ENCODE measurements at places on chromosomes 4 and X.

DNA sequence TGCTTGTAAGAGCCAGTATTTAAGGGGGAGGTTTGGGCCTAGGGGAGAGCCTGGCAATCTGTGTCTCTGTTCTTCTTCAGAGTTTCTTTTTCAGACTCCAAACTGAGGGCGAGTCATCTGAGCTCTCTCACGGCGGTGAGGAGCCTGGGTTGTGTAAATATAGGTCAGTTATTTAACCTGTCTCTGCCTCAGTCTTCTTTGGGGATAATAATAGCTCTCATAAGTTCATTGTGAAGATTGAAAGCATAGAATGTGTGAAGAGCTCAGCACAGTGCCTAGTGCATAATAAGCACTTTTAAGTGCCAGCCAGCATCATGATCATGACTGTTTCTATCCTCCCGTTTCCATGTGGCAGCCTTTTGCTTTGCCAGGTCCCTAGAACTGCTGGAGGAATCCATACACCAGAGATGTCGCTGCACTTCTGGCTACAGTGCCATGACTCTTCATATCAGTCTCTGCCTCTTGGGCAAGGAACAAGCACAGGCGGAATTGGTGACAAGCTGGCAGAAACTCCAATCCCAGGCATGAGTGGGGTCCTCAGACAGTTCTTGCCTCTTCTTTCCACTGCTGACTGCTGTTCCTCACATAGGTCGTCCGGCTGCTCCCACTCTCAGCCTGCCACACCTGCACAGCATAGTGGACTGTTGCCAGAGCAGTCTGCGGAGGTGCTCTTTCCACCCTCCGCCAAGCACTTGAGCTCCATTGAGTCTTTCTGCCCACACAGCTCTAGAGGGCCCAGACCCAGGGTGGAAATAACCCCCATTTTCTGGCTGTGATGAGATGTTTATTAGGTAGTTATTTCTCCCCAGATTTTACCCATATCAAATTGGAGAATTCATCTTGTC is 103.7 kb upstream of the MAML3 start:
- DNase-seq, result no peak

DNA sequence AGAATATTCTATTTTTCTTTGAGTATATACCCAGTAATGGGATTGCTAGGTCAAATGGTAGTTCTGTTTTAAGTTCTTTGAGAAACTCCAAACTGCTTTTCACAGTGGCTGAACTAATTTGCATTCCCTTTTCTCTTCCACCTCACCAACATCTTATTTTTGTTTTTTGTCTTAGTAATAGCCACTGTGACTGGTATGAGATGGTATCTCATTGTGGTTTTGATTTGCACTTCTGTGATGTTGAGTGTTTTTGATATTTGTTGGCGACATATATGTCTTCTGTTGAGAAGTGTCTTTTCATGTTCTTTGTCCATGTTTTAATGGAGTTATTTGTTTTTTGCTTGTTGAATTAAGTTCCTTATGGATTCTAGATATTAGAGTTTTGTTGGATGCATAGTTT is 24.4 kb downstream of the AIMP1 start:
- DNase-seq, result no peak

GRCh38 chr4:105551965-105552746 is at the start of gene ARHGEF38:
Gene ARHGEF38, plus strand, starts transcription at chr4:105552620. Its CDS starts 146 bp downstream, at chr4:105552766.
- no peak for DNase-seq

DNA sequence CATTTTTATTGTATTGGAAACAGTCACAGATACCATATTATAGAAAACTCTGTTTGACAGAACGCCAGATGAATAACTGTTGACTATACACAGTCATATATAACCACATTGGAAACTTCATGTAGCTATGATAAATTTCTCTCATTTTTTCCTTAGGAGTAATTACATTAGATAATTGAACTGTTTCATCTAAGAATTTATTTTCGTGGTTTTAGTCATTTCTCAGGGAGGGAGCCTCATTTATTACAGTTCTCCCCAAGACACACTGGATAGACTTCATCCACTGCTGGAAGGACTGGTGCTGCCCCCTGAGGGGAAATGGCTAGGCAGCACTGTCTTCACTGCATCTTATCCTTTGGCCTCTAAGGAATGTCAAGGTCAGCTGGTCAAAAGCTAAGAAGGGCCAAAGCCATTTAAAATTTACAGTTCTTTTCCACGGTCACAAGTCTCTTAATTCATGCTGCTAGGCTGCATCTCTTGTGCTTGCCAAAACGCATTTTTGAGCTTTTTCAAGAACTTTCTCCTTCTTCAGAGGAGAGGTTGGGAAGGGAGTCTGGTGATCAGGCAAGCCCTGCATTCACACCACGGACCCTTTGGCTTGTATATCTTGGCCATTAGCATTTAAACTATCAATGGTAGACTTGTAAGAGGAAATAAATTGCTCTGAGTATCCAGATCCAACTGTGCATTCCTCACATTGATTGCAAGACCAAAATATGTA is 145.1 kb downstream of the CBR4 start:
- DNase-seq, result no peak

- no peak for DNase-seq
Observed at GRCh38 chrX:12360986-12361598, 222.8 kb downstream of the FRMPD4 start.

DNA sequence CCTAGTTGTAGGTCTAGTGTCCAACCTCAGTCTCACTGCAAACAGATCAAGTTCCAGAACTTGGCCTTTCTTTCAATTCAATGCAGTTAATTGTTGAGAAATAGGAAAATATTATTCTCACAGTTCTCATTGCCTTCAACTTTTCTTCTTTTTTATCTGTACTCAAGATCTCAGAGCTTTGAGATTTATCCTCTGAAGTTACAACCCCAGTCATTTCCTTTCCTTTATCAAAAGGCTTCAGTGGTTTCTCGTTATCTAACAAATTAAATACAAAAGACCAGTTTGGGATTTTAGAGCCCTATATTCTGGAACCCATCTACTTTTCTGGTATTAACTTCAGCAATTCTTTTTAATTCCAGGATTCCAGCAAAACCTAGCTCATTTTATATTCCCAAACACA is 130.2 kb downstream of the TMA16 start:
- DNase-seq, result no peak

- no peak for DNase-seq
Observed at GRCh38 chrX:7596822-7597221, 246.1 kb upstream of the VCX start.

- DNase-seq, result no peak
Observed at GRCh38 chrX:106612393-106612763, 600 bp downstream of the RADX start.

- DNase-seq, result no peak
Observed at GRCh38 chr4:8289151-8289750, 19.7 kb downstream of the HTRA3 start.

- no peak for DNase-seq
Observed at GRCh38 chr4:85970535-85970934, 389.3 kb downstream of the MAPK10 start.

All from stimulated activated CD4-positive, alpha-beta T cell treated with anti-CD3 and anti-CD28 coated beads, Interleukin-4, amount 100 ng/mL, for 24 hours (primary cell).